ENCODE measurements at places on chromosomes 2 and 18.

GRCh38 chr2:78418021-78418420, 607.5 kb upstream of the REG3G start:
- no peak for DNase-seq

DNA sequence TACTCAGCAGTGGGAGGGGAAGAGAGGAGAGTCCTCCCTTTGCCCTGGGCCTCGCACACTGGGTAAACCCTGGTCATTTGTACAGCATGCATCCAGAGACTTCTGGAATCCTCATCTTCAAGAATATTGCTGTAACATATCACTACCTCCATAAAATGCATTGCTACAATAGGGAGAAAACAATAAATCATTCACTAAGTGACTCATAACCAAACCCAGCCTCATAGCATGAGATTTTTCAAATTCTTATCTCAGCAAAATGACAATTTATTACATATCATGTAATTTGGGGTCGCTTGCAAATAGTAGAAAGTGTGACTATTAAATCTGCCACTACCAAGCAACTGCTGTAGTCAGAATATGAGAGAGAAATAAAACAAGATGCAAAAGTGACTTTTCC, 189.4 kb downstream of the ALK start:
- no peak for DNase-seq

DNA sequence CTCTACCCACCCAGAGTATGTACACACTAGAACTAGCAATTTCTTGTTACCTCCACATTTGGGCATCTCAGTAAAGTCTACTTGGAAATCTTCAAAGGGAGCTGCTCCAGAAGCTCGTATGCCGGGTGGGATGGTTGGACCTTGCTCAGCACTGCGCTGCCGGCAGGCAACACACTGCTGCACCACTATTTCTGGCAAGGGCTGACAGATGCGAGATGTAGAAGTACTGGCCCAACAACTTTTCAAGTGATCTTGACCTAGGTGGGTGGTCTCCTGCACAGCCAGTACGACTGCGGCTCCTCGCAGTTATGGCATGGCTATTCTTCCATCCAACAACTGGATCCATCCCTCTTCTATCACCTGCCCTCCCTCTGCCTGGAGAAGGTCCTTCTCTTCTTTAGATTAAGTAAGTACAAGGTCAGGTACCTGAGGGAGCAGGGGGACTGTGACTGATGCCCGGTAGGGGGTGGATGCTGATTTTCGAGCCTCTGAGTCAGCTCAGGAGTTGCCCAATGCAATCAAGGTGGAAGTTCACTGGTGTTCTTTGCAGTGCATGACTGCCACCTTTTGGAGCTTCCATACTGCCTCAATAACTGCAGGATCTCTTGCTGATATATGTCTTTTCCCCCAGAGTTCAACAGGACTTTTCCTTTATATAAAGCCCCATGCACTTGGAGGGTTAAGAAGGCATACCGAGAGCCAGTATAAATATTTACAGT, 100.4 kb upstream of the SLC1A4 start:
- no peak for DNase-seq

DNA sequence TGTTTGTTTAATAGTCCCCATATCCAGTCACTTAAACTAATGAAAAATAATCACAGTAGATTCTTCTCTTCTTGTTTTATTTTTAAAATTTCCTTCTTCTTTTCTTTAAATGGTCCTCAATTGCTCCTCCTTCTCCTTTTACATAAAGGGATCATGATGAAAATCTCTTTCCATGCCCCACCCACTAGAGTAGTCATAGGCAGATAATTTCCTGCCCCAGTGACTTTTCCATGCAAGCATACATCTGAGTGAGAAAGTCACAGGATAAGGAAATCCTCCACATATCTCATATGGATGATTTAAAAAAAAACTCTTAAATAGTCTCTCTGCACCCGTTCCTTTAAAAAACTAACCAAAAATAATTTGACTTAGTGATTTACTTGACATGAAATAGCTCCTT, 552.3 kb upstream of the SETBP1 start:
- no peak for DNase-seq

DNA sequence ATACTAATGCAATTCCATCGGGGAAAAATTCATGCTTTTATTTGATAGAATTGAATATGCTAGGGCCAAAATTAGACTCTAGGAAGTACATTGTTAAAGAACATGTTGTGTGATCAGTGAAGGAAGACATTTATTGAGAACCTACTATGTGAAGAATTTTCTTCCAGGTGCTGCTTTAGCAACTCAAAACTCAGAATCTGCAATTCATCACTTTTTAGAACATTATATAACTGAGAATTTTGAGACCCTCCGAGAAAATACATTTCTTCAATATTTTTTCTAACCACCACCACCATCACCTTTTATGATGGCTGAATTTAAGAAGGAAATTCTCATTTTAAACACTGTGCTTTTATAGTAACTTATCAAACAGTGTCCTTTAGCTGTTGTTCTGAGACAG, 315.2 kb downstream of the FIGN start:
- DNase-seq, result no peak

GRCh38 chr2:25215948-25216679, 47.7 kb upstream of the POMC start:
- DNase-seq, result peak; percentile 94

GRCh38 chr2:69693775-69694450, 48.0 kb upstream of the ANXA4 start:
- no peak for DNase-seq

- no peak for DNase-seq
Observed at GRCh38 chr2:85744741-85745601, 8.8 kb upstream of the ATOH8 start.

GRCh38 chr2:230319211-230319862, 7.7 kb upstream of the SP140L start:
- DNase-seq, result peak; percentile 66
